Subcutaneous preadipocyte (primary cell): ENCODE measurements at places on chromosomes 1 and 21. TPM values are rescaled to one million over a fixed set of nuclear protein-coding genes. Genes with fewer than 3 reads are reported as not detected.

AADACL4 gene
- not detected in 2 replicates for total RNA-seq

C1orf141 gene
- total RNA-seq, result not detected in 2 replicates

L1TD1 gene
- 0.20 TPM in 1 of 2 replicates, not detected in the other for total RNA-seq

ECM1 gene
- total RNA-seq, result 23.9 and 26.8 TPM in 2 replicates

COL9A2 gene
- total RNA-seq, result 0.59 and 0.73 TPM in 2 replicates

KIFAP3 gene
- 26.4 and 27.2 TPM in 2 replicates for total RNA-seq

PADI2 gene
- total RNA-seq, result not detected in 2 replicates

TRIM58 gene
- total RNA-seq, result 0.98 and 4.0 TPM in 2 replicates
